NCI-H1417 (cell line): ENCODE measurements at places on chromosomes 3 and 15.

GRCh38 chr3:124078953-124079911, 87.3 kb upstream of the ROPN1 start:
- DNase-seq: peak; percentile 24

GRCh38 chr3:134823679-134824078, 28.6 kb downstream of the EPHB1 start:
- no peak for DNase-seq

GRCh38 chr3:116127464-116127863, 317.8 kb downstream of the LSAMP start:
- DNase-seq: no peak

- DNase-seq: no peak
These were observed 81.8 kb upstream of the ALCAM start for GRCh38 chr3:105284876-105285275.

DNA sequence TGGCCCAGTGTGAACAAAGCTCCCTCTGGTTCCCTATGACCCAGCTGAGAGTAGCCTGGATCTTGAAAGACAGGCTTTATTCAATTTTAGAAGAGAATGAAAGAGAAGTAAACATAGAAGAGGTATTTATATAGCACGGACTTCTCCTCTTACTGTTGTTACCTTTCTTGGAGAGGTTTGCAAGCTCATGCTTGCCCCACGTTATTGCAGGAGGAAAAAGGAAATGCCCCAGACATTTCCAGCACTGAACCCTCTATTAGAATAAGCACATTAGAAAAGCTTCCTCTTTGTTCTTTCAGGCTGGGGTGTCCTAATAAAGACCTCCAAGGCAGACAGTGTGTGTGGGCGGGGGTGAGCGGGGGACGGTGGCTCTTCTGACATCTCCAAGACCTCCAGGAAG, 98.7 kb upstream of the AGBL1 start:
- no peak for DNase-seq

DNA sequence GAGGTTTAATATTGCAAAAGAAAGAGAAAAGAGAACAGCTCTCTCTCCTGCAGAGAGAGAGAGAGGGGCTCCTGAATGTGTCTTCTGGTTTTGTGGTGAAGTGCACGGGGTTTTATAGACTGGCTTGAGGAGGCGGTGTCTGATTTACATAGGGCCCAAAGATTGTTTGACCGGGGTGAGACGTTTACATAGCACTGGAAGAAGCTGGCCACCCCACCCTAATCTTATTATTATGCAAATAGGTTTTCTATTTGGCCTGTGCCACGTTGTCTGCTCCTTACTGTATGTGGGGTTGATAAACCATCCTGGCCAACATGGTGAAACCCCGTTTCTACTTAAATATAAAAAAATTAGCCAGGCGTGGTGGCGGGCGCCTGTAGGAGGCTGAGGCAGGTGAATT, 268.6 kb downstream of the SV2B start:
- no peak for DNase-seq

GRCh38 chr3:165459111-165459510, 262.9 kb upstream of the SLITRK3 start:
- DNase-seq: no peak

DNA sequence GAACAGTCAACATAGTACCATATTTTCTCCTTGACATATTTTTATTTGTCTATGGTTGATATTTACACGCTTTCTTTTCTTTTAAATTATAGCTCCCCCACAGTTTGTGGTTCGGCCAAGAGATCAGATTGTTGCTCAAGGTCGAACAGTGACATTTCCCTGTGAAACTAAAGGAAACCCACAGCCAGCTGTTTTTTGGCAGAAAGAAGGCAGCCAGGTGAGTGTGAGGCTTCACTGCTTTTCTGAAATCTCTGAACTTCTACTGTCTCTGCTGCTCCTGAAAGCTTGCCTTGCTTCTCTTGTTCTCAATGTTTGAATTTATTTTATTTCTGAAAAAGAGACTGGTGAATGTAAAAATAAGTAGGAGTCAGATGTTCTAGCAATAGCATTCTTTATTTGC, 506.3 kb downstream of the ROBO2 start:
- no peak for DNase-seq

DNA sequence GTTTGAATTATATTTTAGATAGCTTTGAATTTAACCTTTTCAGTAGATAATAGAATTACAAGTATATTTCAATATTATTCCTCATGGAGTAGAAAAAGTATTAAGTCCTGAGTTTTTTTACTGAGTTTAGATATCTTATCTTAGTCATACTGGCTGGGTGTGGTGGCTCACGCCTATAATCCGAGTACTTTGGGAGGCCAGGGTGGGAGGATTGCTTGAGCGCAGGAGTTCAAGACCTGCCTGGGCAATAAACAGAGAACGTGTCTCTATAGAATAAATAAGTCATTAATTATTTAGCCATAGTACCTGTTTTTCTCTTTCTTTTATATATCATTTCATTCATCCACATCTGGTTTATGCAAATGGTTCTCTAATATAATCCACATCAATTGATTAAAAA, 9.9 kb downstream of the RAP2B start:
- DNase-seq: no peak

GRCh38 chr15:60949039-60949977, 279.8 kb downstream of the RORA start:
- DNase-seq: no peak

DNA sequence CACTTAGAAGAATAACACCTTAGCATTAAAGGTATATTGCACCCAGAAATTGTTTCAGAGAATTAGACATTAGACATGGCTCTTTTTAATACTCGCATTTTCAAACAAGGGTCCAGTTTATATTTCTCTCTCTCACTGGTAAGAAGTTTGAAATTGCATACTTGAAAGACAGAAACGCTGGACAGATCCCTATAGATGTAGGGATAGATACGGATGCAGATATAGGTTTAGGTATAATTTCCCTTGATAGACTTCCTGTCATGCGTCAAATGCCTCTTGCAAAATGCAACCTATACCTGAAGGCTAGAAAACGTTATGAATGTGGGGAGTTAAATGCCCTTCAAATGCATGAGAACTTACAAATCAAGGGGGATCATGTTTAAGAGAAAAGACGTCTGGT, 99.4 kb upstream of the BCL6 start:
- DNase-seq: no peak

DNA sequence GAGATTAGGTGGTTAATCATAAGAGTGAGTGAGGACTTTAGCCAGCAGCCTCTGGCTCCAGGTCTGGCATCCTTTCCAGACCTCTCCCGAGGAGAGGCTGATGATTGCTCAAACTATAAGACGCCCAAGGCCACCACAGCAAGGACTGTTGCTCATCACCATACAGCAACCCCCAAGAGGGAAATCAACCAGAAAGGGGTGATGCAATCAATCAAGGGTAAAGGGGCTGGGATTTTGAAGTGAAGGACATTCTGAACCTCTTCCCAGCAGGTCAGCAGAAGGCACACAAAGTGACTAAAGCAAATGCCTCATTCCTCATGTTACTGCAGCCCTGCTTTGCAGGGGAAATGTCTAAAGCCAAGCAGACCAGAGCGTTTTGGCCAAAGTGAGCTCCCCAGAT, 247.3 kb upstream of the IGF1R start:
- no peak for DNase-seq

DNA sequence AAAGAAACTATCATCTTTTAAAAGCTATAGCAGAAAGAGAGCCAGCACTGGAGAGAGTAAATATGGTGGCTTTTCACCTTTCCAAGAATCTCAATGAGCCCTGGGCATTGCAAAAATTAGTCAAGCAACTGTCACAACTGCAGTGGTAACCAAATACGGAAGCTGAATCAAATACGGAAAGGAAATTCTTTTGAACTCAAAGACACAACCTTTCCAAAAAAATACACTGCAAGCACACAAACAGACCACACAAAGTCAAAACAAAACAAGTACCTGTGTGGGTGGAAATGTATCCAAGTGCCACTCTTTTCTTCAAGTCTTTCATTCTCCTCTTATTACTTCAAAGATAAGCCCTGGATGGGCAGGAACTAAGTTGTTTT, 17.6 kb downstream of the VGLL4 start:
- no peak for DNase-seq

GRCh38 chr3:169871129-169871886, 1.6 kb upstream of the LRRC31 start:
- no peak for DNase-seq

GRCh38 chr3:38325256-38325655, 21.3 kb upstream of the XYLB start:
- DNase-seq: no peak

GRCh38 chr3:126154391-126155279, 25.8 kb downstream of the ALDH1L1 start:
- DNase-seq: no peak

DNA sequence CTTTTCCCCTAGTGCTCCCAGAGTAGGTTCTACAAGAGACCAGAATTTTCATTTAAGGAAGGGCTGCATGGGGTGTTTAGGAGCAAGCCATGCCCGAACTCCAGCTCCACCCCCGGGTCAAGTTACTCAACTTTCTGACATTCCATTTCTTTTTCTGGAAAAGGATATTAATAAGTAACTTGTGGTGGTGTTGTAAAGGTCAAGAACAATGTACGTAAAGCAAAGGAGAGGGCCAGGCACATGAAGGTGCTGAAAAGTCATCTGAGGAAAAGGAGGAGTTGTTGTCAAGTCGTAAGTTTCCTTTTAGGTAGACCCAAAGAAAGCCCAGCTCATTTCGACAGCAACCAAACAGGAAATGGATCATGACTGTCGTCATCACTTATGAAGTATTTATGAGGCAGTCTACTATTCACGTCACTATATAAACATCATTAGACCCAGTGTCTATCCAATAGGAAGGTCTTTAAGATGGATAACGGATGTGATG, 319.6 kb upstream of the IL12A start:
- DNase-seq: no peak

DNA sequence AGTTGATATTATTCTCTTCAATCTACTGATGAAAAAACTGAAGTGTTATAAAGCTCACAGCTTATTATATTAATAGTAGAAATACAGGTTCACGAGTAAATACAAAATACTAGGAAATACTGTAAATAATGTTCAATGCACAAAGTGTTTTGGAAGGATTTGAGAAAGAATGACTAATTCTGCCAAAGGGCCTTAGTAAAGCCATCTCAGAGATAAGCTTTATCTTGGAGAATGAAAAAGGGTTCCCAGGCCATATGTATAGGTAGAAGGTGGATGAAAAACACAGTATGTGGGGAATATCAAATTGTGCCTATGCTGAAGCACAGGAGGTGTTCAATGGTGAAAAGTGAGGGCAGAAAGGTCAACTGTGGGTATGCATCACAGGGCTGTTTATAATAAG, 123.5 kb downstream of the CMSS1 start:
- DNase-seq: no peak

- DNase-seq: no peak
These were observed 837.4 kb downstream of the CADM2 start for GRCh38 chr3:85796140-85796539.

- DNase-seq: no peak
These were observed 216.3 kb downstream of the SATB1 start for GRCh38 chr3:18208856-18209255.

DNA sequence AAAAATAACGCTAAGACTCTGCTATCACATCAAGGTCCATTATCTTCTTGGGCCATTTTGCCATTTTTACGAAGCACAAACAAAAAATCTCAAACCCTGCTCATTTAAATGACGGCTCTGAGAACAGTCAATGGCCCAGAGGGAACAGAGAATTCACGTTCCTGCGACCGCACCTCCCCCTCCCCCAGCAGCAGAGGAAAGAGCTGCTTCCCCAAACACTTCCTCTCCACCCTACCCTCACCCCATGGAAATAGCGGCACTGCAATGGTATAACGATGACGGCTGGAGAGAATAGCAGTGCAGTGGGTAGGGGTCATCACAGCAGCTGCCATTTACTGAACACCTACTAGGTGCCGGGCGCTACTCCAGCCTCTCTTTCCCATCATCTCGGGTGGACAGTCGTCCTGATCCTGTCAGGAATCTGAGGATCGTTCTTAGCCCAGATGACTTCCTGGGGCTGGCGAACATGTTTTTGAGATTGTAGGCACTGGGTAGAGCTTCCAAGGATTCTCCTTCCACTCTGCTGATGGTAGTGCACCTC, 113.3 kb downstream of the IQSEC1 start:
- DNase-seq: no peak

DNA sequence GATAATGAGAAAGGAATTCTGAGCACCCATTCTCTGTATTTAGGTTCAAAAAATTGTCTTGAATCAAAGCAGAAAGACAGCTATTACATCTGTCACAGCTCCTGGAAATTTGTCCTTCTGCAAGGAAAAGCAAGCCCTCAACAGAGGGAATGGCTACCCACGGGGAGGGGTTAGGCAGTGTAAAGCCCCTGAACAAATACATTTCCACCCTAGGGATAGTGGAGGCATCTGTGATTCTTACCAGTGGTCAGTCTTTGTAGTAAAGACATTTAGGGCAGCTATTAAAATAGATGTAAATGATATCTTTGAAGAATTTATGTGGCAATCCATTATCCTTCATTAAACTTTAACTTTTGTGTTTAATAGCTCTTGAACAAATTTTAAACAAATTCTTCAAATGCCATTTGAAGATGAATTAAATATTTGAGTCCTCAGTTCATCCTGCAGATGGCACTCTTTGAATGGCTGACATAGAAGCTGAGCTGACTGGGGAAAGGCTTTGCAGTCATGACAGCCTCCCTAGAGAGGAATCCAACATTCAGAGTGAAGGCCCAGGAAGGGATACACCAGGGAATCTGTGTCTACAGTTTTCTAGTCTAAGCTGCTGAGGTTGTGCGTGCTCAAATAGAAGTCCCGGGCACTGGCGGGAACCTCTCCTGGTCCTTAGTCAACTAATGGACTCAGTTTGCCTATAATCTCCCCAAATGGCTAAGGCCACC, 359.7 kb upstream of the ROPN1 start:
- DNase-seq: peak; percentile 65

DNA sequence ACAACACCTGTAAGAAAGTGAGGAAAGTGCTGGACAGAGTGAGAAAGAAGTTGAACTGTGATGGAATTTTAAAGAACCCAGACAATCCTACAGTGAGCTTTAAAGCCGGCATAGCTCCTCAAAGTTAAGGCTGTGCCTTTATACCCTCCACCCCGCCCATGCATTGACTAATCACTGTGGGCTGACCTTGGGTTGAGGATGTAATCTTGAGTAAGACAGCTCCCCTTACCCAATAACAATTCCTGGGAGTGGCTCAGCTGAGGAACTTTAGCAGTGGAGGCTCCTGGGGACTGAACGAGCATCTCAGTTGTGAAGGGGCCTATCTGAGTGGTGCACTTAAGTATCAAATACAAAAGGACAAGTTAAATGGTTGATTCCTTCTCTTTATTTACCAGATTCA, 35.7 kb upstream of the ZNF770 start:
- DNase-seq: no peak

- no peak for DNase-seq
These were observed 48.9 kb upstream of the ATP10A start for GRCh38 chr15:25912035-25912434.

GRCh38 chr3:44685128-44685800, 27.2 kb upstream of the ZNF502 start:
- peak; percentile 69 for DNase-seq

GRCh38 chr3:138600100-138600745, 6.2 kb upstream of the CEP70 start:
- DNase-seq: no peak
